Activated naive CD4-positive, alpha-beta T cell treated with anti-CD3 and anti-CD28 coated beads, Interleukin-2, amount 50 U/mL, for 72 hours (primary cell): ENCODE measurements at places on chromosomes 5 and 9.

DNA sequence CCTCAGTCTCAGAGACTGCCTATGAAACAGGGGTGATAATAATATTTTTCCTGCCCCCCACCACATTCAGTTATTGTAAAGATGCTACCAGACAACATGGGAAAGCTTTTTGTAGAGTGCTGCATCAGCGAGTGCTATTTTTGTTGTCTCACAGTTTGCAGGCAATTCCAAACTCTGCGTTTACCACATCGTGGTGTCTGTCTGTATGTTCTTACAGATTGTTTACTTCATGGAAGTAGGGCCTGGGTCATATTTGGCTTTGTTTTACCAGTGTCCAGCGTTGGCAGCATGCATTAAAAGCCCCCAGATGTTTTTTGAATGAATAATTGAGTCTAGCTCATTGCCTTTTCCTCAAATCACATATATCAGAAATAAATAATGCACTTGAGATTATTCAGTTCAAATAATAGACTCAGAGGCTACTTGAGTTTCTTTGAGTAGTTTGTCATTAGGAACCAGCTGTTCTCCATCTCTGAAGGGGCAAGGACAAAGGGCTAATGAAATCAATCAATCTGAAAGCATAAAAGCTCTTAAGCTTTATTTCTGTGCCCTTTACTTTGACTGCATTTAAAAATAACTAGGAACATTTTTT lies 243.7 kb downstream of the CWC27 start:
- no peak for DNase-seq

DNA sequence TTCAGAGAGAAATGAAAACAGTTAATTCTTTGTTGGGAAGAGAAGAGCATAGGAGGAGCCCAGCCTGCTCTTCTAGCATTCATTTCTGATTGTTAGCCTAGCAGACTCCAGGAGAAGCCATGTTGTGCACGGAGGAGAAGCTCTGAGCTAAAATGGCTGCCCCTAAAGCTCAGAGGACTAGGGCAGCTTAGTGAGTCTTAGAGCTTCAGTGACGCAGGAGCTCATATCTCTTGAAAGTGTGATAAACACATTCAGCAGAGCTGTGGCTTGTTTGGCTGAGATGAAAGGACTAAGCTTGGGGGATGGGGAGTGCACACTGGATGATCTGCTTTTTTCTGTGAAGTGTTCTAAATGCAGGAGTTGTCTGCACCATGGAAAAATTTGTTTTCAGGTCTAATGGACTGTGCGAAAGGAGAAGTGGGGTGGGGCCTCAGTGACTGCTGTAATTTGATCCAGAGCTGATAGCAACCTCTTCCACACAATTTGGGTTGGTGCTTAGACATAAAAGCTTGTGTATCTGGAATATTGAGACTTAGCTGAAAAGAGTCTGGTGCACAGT lies 58.5 kb downstream of the ZNF462 start:
- DNase-seq = no peak

DNA sequence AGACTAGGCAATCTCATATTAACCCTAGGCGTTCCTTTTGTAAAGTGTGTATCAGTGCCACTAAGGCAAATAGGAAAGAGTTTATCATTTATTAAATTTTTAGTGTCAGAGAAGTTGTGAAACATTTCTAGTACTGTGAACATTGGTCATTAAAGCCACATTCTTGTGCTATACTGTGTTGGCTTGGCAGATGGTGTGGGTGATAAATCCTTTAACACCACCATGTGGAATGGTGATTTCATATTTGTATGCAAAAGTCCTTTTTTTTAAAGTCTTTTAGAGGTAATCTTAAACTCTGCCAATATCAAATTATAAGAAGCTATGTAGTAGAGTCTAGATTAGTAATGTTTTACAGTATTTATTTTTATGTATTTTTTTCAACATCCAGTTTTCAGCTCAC lies 18.1 kb downstream of the SLC12A2 start:
- DNase-seq = no peak

DNA sequence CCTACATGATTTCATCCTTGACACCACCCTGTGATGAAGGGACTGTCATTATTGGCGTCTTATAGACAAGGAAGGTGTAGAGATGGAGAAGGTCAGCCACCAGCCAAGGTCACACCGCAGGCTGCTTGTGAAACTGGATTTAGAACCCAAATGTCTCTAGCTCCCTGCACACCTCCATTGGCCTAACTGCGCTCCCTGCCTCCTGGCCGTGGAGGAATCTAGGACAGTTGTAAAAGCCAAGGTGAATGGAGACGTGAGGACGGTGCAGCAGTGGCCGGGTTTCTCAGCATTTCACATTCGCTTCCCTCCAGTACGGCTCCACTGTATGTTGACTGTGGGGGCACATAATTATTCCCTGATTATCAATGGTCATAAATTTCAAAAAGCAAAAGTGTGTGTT lies 119.9 kb downstream of the NSG2 start:
- DNase-seq = no peak

DNA sequence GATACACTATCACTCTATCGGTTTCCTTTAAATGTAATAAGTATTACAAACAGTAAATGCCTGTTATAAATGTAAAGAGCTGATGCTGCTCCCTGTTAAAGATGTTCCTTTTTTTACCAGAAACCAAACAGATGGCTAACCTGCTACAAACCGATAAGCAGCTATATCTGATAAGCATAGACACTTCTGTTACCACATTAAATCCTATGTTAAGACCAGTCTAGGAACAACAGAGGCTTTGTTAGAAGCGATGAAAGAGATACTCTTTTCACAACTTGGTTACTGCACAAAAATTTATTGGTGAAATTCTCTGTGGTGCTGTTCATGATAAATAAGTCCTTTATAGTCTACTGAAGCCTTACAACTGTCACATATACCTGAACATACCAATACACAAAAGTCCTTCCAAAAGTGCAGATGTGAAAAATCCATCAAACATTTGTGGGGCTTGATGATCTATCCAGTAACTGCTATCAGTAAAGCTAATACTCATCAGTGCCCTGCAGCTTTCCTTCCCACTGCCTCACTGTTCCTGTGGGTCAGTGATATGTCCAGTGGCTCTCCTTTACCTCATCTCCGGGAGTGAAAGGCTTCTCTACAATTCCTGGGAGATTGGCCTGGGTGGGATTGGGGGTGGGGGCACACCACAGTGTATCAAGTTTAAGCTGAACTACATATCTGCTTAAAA lies 25.8 kb upstream of the PRXL2C start:
- DNase-seq = no peak

- no peak for DNase-seq
Observed at GRCh38 chr5:5480481-5481111, 58.1 kb downstream of the ICE1 start.

- no peak for DNase-seq
Observed at GRCh38 chr5:96257904-96258303, 175.1 kb downstream of the PCSK1 start.

DNA sequence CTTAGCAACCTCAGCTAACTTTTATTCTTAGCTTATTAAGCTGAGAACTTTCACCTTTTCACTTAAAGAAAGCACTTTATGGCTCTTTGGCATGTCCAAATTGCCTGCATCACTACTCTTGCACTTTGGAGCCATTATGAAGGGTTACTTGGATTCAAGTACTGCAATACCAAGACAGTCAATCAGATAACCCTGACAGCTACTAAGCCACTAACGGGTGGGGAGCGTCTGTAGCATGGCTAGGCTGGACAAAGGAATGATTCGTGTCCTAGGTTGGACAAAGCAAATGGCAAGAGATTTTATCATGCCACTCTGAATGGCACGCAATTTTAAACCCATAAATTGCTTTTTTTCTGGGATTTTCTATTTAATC lies 39.6 kb downstream of the TRPM6 start:
- DNase-seq = no peak

- no peak for DNase-seq
Observed at GRCh38 chr5:141413540-141414069, 818 bp downstream of the PCDHGA10 start.

DNA sequence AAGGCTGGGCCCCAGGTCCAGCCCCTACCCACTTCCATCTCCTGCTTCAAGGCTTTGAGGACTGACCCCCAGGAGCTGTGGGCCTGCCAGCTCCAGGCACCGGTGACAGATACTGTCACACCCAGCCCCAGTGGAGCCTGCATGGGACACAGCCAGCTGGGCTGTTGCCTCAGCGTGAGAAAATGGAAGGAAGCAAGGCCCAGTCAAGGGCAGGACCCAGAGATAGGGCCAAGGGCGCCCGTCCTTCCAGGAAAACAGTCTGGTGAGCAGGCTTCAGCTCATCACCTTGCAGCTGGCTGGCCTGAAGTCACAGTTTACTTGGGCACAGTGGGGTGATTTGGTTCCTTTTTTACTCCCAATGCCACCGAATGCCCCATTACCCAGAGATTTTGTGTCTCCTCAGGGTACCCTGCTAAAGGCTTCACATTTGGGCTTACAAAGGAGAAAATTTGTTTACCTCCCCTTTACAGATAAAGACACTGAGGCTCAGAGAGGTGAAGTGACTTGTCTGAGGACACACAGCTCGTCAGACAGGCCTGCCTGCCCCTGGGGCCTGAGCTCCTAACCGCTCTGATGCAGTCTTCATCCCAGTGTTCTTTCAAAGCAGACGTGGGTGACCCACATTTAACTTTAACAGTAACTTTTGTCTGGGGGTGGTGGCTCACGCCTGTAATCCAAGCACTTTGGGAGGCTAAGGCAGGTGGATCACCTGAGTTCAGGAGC lies 21.5 kb upstream of the WDR38 start:
- DNase-seq = no peak

DNA sequence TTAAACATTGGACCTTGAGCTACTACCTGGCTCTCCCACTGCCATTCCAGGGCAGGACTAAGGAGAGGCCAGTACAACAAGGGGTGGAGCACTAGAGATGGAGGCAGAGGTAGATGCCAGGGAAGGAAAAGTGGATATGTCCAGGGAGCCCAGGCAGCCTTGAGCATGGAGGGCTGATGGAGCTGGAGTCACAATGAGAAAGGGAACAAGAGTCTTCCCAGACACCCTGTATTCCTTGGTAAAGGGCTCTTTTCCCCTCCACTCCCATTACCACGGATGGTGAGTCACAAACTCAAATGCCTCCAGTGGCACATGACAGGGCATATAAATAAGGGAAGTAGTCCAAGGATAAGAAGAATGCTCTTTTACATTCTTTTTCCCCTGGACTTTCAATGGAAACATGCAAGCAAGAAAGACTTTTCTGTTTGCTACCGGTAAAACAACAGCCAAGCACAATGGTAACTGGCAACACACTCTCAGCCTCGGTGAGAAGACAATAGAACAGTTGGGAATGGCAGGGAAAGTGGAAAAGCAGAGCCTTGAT lies 16.7 kb downstream of the ERAP1 start:
- DNase-seq = no peak

DNA sequence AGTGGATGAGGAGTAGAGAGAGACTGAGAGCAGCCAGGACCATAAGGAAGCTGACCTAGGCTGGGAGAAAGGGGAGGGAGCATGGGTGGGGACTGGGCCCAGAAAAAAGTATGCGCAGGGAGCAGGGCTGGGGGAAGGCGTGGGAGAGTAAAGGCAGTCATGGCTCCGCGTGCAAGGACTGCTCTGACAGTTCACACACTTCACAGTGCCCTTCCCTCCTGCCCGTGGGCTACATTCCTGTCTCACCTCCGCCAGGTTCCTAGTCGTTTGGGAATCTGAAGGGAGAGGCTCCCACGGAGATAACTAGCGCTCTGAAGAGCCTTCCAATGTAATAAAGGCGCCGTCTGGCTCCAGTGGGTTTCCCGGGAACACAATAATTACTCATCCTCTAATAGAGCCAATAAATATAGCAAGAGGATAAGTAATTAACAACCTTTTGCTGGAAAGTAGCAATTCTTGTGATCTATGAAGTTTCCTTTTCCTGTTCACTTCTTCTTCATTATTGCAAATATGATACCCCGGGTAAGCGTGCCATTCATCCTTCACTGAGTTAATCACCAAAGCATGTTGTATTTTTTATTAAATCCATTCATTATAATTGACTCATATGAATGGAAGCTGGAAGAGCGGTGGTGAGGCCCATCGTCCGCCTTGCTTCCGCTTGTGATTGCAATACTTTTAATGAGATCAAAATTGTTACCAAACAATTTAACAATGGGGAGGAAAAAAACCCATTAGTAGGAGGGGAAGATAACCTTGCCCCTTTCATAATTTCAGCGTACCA lies 39.3 kb downstream of the TTLL11 start:
- DNase-seq = no peak

DNA sequence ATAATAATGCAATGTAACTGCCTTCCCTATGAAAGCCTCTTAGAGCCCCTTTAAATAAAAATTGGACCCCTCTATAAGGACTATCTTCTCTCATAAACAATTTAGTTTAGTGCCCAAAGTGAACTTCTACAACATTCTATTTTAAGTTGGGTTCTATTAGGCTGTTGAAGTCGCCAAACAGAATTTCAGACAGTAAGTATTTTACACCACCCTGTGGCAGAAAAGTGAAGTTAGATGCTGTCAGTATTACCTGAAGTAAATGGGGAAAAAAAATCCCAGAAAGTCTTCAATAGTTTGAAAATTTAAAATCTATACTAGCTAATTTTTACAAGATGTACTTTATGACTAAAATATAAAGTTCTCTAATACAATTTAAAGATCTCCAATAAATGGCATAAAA lies 29.5 kb downstream of the CAAP1 start:
- DNase-seq = no peak

DNA sequence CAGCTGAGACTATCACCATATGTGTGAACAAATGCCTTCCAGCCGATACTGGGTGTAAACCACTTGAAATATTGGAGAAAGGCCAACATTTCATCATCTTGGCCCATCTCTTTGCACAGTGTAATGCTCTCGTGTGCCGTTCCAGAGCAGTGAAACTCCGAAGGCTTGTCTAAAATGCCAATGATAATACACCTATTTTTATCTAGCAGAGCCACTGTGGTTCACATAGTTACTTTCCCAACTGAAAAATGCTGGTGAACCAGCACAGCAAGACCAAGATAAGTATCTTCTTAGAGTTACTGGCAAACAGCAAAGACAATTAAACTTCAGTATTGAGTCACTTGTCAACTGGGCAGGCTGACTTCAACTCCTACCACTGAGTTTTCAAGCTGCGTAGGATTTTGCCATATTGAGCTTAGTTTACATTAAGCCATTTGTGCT lies 379.9 kb upstream of the ACTBL2 start:
- DNase-seq = no peak

GRCh38 chr9:1528456-1528855 lies 478.3 kb downstream of the DMRT2 start:
- no peak for DNase-seq

DNA sequence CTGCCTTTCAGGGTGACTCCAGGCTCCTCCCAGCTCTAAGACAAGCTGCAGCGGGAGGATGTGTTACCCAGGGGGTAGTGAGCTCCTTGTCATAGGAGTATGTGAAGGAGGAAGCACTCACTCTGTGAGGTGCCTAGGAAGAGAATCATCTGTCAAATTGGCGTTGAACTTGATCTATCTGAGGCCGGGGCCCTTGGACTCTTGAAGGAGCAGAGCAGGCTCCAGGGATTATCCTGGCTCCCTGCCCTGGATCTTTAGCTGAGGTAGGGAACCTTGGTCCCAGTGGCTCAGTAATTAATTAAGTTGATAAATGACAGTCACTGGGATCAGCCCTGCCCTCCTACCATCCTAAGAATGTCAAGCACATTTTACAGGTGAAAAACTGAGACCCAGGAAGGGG lies 15.5 kb downstream of the ADGRD2 start:
- no peak for DNase-seq
